ENCODE measurements at places on chromosomes 7 and 10.
A peak's percentile ranks its signal among the peaks of the same experiment; 100 is the strongest.

DNA sequence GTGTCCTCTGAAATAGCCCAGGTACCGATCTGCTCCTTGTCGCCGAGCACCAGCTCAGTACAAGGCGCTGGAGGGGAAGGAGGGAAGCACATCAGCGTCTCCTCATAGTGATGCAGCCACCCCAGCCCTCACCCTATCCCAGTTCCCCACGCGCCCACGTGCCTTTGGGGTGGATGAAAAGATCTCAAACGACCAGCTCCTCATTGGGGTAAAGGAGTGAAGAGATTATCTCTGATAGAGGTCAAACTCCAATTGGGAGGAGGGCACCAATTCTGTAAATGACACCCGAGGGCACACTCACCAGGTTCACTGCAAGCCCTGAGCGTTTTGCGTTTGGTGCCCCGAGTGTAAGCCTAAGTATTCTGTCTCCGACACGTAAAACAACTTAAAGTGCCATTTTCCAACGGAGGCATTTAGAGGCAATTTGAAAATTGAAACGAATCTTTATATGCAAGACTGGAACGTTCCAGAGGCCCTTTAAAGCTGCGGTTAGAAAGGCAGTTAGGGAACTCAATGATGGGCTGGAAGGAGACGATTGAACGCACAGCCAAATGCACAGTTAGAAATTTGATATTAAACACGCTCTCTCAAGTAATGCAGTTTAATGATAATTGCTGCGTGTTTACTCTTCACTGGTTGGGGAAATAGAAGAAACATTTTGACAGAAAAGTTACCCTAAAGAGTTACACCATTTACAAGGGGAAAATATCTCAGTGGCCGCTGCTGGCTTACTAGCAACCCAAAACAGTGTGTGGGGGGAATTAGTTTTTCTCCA lies 8.9 kb upstream of the EMX2 start:
- no peak for DNase-seq

DNA sequence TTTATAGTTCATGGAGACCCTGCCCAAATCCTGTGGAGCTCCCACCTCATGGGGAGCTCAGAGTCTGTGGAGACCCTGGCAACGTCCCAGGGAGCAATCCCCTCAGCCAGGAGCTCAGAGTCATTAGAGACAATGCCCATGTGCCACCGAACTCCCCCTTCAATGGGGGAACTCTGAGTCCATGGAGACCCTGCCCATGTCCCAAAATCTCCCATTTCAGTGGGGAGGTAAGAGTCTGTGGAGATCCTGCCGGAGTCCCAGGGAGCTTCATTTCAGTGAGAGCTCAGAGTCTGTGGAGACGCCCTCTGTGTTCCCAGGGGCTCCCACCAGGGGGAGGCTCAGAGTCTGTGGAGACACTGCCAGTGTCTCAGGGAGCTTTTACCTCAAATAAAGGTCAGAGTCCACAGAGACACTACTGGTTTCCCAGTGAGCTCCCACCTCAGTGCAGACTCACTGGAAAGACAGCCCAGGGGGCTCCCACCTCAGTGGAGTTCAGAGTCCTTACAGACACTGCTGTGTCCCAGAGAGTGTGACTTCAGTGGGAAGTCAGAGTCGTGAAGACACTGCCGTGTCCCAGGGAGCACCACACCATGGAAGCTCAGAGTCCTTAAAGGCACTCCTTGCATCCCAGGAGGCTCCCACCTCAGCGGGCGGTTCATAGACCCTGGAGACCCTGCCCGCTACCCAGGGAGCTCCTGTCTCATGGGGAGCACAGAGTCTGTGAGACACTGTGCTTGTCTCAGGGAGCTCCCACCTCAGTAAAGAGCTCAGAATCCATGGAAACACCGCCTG lies 5.0 kb downstream of the MYO1G start:
- DNase-seq = peak; percentile 65

DNA sequence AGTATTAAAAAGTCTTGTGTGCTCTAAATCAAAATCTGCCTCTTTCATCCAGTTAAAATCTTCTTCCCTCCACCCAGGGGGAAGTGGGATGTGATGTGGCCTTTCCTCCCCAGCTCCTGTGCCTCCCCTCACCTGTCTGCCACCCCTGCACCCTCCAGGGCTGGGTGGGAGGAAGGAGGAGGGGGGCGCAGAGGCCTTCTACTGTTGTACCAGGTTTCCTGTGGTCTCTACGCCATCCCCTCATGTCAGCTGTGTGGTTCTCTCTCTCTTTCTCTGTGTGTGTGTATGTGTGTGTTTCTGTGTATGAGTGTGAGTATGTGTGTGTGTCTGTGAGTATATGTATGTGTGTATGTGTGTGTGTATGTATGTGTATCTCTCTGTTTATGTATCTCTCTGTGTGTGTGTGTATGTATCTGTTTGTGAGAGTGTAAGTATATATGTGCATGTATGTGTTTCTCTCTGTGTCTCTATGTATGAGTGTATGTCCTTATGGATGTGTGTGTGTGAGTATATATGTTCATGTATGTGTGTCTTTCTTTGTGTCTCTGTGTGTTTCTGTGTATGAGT lies 45.5 kb upstream of the C10orf71 start:
- no peak for DNase-seq

DNA sequence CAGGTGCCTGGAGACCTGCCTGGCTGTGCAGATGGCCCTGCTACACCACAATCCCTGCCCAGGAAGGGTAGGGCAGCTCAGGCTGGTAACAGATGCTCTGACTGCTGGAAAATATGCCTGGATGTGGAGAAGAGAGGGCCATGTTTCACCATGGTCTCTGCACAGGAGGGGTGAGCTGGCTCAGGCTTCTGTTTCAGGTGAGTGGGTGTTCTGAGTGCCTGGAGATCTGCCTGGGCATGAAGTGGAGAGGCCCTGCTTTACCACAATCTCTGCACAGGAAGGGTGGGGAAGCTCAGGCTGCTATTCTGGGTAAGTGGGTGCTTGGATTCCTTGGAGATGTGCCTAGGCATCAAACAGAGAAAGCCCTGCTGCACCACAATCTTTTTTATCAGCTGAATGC lies 350.1 kb downstream of the KIF20B start:
- no peak for DNase-seq

- no peak for DNase-seq
Measured at GRCh38 chr10:114021717-114022680, 21.7 kb upstream of the ADRB1 start.

DNA sequence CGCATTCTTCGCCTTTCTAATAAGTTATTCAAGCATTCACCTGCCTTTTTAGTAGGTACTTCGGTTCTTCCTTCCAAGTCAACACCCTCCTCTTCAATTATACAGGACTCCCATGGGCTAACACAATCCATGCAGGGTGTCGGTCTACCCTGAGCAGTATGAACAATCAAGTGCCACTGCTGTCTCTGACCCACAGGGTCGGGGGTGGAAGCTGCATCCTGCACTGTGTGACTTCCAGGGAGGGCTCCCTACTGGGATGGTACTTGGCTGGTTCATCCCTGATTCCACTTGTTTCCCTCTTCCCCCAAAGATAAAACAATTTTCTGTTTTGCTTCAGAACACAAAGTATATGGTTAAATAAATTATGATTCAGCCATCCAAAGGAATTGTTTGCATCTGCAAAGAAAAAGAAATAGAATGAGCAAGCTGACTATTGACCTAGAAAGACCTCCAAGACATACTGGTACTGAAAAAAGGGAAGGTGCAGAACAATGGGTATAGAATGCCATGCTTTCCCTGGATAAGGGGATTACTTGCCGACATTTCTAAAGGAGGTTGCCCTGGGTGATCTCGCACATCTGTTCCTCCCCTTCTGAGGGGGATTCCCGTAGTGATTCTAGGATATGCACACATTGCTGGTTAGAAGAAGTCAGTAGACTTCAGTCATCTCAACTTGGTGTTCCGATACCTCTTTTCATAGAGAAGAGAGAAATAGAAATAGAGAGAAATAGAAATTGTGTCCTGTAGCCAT lies 89.1 kb upstream of the AGR3 start:
- peak; percentile 8 for DNase-seq

GRCh38 chr7:913736-914520 lies 37.6 kb downstream of the GET4 start:
- DNase-seq = no peak

DNA sequence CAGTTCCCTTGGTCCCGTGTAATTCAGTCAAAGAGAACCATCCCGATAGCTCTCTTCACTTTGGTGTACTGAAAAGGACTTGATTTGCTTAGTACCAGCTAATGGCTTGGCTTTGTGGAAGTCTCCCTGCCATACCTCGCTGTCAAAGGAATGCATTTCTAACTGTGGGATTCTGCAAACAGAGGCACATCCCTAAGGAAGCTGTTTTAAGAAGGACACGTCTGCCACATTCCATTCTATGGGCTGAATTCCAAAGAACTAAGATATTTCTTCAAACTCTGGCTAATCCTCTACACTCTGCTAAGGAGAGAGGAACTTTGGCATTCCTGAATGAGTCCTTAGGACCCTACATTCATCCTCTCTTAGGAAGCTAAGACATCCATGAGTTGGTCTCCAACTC lies 327.9 kb downstream of the SFMBT2 start:
- DNase-seq = peak; percentile 29

DNA sequence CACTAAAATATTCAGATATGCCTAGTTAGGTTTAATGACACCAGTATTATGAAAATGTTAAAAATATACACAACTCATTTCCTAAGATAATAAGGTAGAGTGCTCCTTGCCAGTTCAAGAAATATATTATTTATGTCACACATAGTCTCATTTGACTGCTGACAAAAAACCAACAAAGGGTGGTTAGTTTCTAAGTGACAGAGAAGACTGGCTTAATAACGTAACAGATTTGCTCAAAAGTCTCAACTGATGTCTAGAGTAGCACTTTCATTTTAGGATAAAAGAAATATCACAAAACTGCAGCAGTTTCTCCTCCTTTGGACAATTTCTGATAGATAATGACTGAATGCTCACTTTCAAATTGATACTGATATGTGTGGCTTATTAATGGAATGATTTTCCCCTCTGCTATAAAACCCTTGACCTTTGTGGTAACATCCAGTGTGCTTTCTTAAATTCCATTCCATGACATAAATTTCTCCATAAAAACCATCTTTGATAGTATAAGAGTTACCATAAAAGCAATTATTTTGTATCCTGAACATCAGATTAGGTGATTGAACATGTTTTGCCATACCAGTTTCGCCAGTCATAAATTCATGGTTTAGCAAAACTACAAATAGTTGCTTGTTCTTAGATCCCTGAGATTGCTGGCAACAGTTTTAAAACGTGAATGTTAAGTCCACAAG lies 94.2 kb downstream of the NRBF2 start:
- no peak for DNase-seq

All from H7 (cell line).